ENCODE measurements at places on chromosomes 6 and 20.

DNA sequence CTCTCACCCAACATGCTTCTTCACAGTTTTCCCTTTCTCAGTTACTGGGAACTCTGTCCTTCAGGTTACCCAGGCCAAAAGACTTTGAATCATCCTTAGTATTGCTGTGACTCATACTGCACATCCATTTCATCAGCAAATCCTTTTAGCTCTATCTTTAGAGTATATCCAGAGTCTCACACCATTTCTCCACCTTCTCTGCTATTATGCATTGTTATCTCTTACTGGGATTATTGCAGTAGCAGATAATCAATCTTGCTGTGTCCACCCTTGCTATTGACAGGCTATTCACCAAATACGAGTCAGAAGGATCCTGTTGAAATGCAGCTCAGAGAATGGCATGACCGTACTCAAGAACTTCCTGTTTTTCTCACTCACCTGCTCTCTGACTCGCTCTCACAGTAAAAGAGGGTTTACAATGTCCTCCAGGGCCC is 57.3 kb downstream of the BCKDHB start:
- peak; percentile 65 for DNase-seq

DNA sequence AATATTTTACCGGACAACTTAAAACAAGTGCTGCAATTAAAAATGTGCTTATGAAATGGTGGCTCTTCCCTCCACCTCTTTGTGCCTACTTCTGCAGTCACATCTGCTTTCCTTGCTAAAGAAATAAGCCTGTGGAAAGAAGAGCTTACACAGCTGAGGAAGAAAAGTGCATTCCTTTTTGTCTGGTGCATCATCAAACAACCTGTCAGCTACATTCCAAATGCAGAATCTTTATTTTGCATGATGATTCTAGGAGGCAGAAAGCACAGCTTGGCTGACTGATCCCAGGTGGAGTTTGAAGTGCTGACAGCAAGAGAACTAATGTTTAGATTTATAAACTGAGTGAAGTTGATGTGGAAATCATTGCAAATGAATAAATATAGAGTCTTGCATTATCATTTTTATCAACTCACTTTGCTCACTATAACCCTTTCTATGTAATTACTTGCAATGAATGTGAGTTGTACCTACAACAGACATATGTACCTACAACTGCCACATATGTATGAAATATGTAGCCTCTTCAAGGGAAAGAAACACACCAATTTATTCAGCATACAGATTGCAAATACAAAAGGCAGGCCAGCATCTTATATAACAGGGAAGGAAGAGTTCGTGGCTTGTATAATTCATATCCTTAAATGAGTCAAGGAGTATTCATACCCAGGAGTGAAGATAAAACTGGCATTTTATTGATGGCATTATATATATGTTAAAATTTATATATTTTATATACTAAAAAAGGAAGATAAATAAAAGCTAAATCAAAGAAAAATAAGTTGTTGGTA is 223.4 kb upstream of the MCHR2 start:
- no peak for DNase-seq

- DNase-seq: peak; percentile 49
Measured at GRCh38 chr20:32325706-32326503, 32.2 kb upstream of the ASXL1 start.

DNA sequence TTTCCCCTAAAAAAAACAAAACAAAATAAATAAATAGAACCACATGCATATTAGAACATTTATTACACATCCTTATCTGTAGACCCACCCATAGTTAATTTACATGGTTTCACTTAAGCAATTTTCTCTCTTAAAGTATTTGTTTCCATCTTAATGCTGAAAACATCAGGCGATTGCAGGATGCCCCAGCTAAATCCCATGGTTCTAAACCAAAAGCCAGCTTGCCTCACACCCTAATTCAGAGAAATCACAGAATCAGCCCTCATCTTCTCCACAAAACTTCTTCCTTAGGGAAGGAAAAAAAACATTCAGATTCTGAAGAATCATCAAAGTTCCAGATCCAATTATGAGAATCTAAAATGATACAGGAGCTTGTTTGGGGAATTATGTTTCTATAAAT is 67.6 kb upstream of the MTHFD1L start:
- no peak for DNase-seq

GRCh38 chr6:135851442-135852271 is at the start of gene PDE7B:
Gene PDE7B (plus strand): TSS chr6:135851701.
- DNase-seq: peak; percentile 97

DNA sequence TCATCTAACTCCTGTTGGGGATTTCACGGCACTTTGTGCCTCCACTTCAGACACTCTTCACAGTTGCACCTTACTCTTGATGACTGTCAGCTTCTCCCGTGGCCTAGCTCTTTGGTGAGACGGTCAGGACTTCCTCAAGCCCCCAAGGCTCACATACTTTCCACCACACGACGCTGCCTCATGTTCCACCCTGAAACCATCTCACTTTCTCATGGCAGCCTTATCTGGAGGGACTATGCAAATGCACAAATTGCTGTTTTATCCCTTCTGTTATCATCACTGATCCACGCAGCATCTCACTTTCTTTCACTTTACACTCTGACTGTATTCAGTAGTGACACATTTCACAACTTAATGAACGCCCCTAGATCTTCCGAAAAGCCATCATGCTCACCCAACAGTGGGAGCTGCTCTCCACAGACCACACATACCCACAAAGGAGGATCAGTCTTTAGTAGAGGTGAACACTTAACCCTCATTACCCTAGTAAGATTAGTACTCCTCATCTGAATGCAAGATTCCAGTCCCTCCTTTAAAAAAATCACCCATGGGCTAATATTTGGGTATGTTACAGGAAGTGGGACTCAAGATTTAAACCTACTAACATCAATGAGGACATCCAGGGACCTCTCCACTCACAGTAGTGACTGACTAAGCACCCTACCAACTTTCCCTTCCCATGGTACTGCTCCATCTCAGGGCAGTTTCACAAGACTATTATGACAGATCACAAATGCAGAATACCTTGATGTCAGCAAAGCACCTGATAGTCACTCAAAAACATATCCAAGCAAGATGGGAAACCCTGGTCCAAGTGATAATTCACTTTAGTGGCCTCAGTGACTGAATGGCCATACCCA is 35.4 kb downstream of the FYN start:
- no peak for DNase-seq

DNA sequence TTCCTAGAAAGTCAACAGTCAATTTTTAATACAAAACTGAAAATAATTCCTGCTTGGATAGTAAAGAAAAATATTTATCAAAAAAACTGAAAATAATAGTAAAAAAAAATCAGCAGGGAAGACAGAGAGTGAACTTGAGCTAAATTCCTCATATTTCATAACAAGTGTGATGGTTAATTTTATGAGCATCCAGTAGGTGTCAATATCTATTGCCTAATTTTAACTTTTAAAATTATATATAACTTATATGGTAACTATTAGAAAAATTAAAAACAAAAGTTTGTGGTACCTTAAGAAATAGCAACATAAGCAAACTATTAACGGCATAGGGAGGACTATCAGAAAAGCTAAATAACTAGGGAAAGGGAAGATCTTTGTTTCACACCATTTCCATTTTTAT is 2.1 kb downstream of the EPM2A start:
- no peak for DNase-seq
